Stimulated activated CD4-positive, alpha-beta T cell treated with anti-CD3 and anti-CD28 coated beads, Interleukin-2, amount 100 ng/mL, for 48 hours (primary cell): ENCODE measurements at places on chromosomes 5 and 9.

DNA sequence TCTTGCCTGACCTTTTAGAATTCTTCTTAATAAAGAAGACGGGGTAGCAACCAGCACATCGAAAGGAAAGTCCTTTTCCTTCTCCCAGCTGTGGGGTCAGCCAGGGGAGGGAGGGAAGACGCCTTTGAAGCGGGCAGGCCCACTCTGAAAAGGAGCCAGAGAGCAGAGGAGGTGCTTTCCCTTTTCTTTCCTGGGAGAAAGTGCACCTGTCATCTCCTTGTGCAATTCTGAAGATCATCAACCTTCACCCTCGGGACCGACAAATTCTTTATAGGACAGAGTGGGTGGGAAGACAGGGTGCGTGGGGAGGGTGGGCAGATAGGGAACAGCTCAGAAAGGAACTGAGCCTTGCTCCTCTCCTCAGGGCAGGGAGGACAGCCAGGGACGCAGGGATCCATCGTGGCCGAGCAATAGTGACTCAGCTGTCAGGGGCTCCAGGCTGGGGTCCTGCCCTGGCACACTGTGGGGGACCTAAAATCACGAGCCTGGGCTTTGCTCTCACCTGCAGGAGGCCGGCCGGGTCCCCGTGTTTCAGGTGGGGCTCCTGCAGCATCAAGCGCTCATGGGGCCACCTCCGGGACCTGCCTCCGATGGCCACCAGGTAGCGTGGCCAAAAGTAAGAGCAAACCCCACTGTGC, 141.0 kb downstream of the OLFM1 start:
- DNase-seq, result no peak

DNA sequence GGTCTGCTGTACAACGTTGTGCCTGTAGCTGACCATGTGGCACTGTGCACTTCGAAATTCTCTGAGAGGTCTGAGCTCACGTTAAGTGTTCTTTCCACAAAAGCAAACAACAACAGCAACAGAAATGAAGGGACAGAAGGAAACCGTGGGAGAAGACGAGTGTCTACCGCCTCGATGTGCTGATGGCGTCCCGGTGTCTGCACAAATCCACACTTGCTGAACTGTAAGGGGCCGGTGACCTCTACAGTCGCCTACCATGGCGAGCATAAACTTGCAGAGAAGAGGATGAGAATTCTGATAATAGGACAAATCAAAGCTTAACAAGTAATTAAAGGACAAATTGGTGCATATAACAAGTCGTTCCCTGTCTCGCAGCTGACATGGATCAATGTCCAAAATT, 114.0 kb downstream of the ADAMTS2 start:
- DNase-seq, result no peak

DNA sequence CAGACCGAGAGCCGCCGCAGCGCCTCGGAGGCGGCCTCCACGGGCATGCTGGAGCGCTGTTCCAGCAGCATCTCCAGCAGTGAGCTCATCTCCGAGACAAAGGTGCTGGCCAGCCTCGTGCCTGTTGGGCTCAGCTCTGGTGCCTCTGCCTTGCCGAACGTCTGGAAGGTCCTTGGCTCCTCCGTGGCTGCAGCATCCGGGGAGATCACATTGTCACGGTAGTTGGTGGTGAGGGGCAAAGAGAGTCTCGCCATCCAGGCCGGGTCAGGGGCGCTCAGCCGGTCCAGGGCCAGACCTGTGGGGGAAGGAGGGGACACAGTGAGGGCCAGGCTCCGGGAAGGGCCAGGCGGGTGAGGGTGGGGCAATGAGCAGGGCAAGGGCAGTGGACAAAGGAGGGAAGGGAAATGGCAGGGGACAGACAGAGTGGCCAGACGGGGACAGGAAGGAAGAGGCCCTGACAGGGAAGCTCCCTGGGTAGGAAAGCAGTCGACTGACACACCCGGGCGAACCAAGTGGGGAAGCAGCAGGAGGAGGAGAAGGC, 12.4 kb downstream of the PCDH12 start:
- DNase-seq, result no peak

GRCh38 chr9:14033067-14033466, 280.9 kb downstream of the NFIB start:
- no peak for DNase-seq

GRCh38 chr5:119275601-119276173, 80.1 kb upstream of the TNFAIP8 start:
- DNase-seq, result no peak

DNA sequence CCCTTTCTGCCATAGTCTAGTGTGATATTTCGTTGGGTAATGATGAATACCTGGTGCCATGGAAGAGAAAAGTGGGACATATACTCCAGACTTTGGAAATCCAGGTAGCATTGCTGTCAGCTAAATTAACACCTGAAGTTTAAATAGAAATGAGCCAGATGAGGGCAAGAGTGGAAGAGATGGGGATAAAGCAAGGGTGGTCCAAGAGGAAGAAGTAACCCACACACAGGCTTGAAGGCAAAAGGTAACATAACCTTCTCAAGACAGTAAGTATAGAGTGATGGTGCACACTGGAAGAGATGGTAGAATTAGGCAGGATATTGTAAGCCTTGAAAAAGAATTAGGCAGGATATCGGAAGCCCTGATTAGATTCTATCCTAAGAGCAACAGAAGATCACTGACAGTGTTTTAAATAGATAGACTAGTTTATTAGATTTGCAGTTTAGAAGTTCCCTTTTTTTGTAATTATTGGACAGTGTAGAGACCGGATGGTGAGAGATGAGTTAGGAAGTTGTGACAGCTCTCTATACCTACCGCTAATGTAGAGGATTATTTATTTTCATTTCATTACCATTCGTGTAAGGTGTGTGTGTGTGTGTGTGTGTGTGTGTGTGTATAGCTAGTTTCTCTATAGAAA, 16.8 kb downstream of the ANXA1 start:
- DNase-seq, result no peak

DNA sequence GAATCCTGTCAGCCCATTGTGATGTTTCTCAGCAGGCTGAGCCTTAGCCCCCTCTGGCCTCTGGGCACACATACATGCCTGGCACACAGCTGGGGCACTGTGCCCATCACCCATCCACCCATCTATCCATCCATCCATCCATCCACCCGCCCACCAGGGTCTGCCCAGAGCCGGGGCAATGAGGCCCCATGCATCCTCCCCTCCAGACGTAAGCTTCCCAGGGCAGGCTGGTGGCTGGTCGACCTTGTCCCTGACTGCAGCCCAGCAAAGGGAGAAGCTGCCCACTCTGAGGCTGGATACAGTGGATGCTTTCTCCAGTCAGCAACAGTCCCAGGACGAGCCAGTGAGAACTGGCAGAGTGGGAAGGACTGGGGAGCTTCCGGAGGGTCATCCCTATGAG, 21.1 kb upstream of the SLC25A51 start:
- no peak for DNase-seq

DNA sequence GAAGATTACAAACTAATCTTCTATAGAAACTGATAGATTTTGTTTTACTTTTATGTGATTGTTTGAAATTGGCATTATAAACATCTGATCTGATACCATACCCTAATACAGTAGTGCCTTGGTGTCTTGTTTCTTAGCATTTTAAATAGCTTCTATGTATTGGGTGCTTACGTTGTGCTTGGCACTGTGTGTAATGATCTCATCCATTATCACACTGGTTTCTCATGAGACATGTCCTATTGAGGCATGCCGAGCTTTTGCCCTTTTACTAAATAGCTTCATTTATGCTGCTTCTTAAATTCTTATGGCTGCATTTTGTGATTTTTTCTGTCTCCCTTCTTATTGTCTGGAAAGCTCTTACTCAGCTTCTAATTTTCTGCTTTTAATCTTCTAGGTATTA, 48.2 kb upstream of the TLR4 start:
- no peak for DNase-seq

GRCh38 chr5:74382123-74382855, 258.2 kb downstream of the ENC1 start:
- DNase-seq, result no peak

GRCh38 chr5:129906177-129906887, 2.1 kb downstream of the CHSY3 start:
- no peak for DNase-seq

DNA sequence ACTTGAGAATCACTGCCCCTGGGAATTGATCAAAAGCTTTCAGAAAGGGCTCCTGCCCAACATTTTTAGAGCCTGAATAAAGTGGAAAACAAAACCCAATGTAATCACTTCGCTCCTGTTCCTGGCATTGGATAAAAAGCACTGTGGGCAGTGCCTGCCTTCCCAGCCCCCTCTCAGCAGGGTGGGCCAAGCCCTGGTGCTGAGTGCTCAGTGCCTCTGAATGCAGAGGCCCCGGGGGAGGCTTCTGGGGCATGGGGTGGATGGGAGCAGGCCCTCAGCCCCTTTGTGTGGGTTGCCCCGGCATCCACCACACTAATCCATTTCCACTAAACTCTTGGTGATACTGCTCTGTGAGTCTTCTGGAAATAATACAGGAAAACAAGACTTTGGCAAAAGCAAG, 55.6 kb downstream of the CFAP90 start:
- DNase-seq, result no peak

DNA sequence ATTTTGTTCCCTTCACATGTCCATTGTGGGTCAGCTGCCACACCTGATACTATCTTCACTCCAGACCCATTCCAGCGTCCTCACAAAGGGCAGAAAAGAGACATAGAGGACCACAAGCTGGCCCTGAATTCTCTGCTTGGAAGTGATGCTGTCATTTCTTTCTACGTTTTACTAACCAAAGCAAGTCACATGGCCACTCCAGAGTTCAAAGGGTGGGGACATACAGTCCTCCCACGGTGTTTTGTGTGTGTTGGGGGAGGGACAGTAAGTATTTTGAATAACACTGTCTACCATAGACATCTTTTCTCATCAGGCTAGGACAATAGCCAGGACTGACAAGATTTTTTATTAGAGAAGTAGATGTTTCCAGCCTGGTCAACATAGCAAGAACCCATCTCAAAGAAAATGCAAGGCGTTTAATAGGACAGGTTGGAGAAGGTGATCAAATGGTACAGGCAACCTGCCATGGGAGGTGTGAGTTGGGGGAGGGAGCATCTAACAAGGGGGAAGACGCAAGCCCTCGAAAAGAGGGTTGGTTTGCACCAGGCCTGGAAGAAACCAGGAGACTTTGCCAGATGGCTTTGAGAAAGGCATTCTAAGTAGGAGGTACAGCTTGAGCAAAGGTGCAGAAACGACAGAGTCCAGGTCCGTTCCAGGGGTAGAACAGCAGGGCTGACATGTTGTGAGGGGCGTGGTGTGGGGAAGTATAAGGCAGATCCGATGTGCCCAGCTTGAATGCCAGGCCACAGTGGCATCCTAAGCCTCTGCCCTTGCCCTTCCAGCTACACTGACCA, 11.3 kb upstream of the GLIPR2 start:
- no peak for DNase-seq

DNA sequence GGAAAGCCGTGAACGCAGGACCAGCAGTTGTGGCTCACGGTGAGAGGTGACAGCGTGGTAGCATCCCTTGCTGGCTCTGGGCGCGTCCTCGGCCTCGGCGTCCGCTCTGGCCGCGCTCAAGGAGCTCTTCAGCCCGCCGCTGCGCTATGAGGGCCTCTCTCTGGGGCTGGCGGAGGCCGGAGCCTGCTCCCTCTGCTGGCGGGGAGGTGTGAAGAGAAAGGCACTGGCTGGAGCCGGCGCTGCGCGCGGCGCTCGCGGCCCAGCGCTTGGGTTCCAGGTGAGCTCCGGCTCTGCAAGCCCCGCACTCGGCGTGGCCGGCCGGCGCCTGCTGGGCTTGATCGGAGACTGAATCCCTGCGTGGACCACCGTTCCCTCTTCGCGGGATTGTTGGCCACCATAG, 705.6 kb downstream of the SEMA5A start:
- DNase-seq, result no peak

DNA sequence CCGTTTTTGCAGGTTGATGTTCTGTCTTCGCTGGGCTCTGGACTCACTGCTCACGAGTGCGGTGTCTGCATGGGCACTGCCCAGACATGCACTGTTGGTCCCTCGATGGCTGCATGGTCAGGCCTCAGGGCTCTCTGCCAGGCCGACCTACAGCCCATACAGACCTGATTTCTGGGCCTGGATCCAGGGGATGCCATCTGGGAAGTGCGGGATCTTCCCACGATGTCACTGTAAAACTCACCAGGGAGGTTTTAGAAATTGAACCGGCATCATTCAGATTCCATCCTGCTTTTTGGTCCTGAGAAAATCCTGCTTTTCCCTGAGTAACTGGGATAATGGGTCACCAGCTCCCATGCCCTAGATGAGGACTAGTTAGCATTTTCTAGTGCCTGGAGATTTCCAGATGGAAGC, 9.1 kb downstream of the S1PR3 start:
- no peak for DNase-seq

- DNase-seq, result no peak
Observed at GRCh38 chr5:7210549-7210948, 185.4 kb upstream of the ADCY2 start.

- DNase-seq, result no peak
Observed at GRCh38 chr5:120304663-120305062, 159.4 kb upstream of the PRR16 start.

DNA sequence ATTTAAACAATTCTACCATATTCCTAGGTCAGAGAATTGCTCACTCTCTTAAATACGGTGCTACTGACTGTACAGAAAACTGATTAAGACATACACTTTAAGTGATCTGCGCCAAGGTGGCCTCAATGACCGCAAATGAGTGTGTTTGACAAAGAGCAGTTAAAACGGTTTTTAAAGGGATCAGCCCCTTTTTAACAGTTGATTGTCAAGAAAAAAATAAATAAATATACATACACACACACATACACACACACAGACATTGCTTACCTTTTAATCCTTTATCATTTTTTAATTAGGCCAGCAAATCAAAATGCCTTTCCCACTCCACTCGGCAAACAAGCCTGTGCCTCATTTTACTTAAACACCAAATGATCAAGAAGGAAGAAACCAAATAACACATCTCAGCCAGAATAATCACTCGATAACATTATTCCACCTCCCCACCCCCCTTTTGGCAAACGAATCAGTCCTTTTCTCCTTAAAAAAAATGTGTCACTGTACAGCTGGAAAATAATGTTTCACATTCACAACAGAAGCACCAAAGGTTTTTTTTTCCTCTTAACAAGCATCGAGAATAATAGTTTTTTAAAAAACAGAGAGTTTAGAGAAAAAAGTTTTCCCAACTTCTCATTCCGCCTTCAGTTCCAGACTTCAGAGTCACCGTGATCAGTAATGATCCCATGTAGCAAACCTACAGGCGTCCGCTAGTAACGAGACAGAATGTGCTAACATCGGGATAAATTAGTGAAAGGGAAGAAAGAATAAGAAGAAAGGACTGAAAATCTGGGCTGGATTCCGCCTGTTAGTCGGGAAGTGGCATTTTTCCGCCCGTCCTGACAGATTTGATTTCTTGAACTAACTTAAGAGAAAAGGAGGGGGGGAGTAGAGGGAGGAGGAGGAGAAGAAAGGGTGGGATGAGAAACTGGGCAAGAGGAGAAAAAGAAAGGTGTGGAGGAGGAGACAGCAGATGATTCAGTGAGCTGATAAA, at the start of gene ZNF608:
TSS of gene ZNF608 (minus strand) at position 712 of the 988 bp plus-strand sequence. CDS start 1,650 bp downstream, outside the sequence.
- no peak for DNase-seq

DNA sequence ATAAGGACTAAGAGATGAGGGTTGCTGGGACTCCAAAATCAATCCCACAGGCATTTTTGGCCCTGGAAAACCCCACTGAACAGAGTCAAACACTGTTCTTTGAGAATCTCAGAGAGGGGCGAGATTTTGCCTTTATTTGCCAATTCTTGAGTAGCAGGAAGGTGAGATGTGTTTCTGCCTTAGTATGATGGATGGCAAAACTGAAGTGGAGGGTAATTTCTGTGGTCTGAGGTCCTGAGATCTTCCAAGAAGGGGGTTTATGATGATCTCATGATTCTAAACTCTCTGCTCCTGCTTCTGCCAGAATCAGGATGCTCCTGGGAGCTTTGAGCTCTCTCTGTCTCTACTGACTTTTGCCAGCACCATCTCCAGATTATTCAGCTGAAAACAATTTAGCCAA, 174.8 kb upstream of the CLINT1 start:
- DNase-seq, result no peak
